ENCODE measurements at places on chromosomes 6 and 20.

DNA sequence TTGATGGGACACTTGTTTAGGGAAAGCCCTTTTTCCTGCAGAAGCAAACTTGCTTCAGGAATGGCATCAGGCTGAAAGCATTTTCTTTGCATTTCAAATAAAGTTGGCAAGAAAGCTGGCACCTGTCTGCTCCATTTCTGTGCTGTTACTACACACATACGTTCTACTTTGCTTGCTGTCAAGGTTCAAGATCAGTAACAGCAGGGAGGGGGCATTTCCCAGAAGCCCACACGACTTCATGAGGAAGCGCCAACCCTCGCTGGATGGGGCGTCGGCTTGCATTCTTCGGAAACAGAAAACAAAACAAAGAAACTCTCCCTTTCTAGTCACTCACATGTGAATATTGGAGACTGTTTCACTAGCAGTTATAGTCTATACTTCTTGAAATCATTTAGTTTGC lies 46.4 kb downstream of the AKAP12 start:
- H3K27ac ChIP-seq, result no peak overlapping the region
- DNase-seq, result no peak
- H3K36me3 ChIP-seq, result no peaks in the 10 kb centered on the region
- H3K4me1 ChIP-seq, result no peaks in the 10 kb centered on the region
- H3K27me3 ChIP-seq, result no peaks in the 10 kb centered on the region

GRCh38 chr6:30490026-30490876 lies 942 bp downstream of the HLA-E start:
- H3K4me1 ChIP-seq, result peaks cover 31% of the 10 kb centered on the region
- DNase-seq, result peak; percentile 59
- peak overlapping the region; percentile 68 for H3K4me3 ChIP-seq
- no peaks in the 10 kb centered on the region for H3K27me3 ChIP-seq

GRCh38 chr6:146423452-146423851 lies 120.2 kb upstream of the RAB32 start:
- no peaks in the 10 kb centered on the region for H3K36me3 ChIP-seq
- no peak overlapping the region for H3K4me3 ChIP-seq
- no peaks in the 10 kb centered on the region for H3K4me1 ChIP-seq
- H3K27ac ChIP-seq, result no peak overlapping the region
- DNase-seq, result no peak

- no peak for DNase-seq
- no peaks in the 10 kb centered on the region for H3K27me3 ChIP-seq
- H3K4me3 ChIP-seq, result no peak overlapping the region
- no peaks in the 10 kb centered on the region for H3K4me1 ChIP-seq
- H3K27ac ChIP-seq, result no peak overlapping the region
Measured at GRCh38 chr6:84462698-84463097, 235.3 kb upstream of the CEP162 start.

- H3K4me1 ChIP-seq, result no peaks in the 10 kb centered on the region
- no peaks in the 10 kb centered on the region for H3K36me3 ChIP-seq
- H3K27me3 ChIP-seq, result no peaks in the 10 kb centered on the region
- H3K27ac ChIP-seq, result no peak overlapping the region
Measured at GRCh38 chr6:168785720-168786511, 344.9 kb downstream of the SMOC2 start.

GRCh38 chr20:60845146-60845545 lies 406.9 kb upstream of the CDH4 start:
- H3K4me1 ChIP-seq, result no peaks in the 10 kb centered on the region
- H3K4me3 ChIP-seq, result no peak overlapping the region
- DNase-seq, result no peak
- H3K27ac ChIP-seq, result no peak overlapping the region

DNA sequence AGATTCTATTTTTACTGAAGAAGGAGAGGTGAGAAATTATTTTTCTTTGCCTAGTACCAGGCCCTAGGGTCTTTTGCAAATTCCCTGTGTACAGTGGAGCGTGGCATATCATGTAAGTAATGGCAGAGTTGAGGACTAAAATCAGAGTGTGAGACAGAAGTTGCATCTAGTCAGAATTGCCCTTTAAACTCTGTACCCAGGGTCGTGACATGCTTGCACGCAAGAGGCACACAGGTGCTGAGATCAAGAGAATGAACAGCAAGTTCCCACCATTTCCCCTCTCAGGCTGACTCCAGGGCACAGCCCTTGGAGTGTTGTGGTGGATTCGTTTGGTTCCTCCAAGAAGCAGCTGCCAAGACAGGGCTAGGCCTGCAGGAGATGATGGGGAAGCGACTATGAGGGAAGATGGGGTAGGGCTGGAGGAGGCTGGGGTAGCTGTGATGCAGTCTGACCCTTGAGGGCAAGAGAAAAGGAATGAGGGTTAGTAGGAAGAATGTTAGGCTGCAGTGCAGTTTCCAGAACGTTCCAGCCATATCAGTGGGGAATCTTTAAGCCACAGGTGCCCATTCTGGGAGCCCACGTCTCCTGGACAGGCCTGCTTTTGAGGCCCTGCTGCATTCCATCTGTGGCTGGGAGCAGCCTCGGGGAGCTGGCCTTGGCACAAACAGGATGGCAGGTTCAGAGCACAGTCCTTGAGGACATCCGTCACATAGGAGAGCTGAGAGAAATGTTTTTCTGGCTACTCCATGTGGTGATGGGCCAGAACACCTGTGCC lies 6.9 kb downstream of the NELFCD start:
- DNase-seq, result no peak
- H3K36me3 ChIP-seq, result peaks cover 39% of the 10 kb centered on the region
- H3K4me1 ChIP-seq, result peaks cover 13% of the 10 kb centered on the region
- H3K27ac ChIP-seq, result no peak overlapping the region
- no peak overlapping the region for H3K4me3 ChIP-seq

GRCh38 chr20:58138395-58138794 lies 90.1 kb downstream of the ANKRD60 start:
- H3K27me3 ChIP-seq, result no peaks in the 10 kb centered on the region
- H3K4me1 ChIP-seq, result no peaks in the 10 kb centered on the region
- no peaks in the 10 kb centered on the region for H3K36me3 ChIP-seq
- no peak for DNase-seq
